ENCODE measurements at places on chromosomes 16 and 17.

- H3K4me1 ChIP-seq: peaks cover 52% of the 10 kb centered on the region
- peaks cover 12% of the 10 kb centered on the region for H3K36me3 ChIP-seq
- H3K27me3 ChIP-seq: peaks cover 7% of the 10 kb centered on the region
Measured at GRCh38 chr16:87391950-87392820, at the start of gene MAP1LC3B. MAP1LC3B (plus strand) TSS chr16:87392336; CDS start chr16:87392428, 92 bp downstream.

GRCh38 chr17:35740997-35741931 lies 9.8 kb downstream of the RASL10B start:
- no peak overlapping the region for H3K4me3 ChIP-seq
- peaks cover 43% of the 10 kb centered on the region for H3K27me3 ChIP-seq
- no peak for DNase-seq
- H3K27ac ChIP-seq: no peak overlapping the region

- peaks cover 50% of the 10 kb centered on the region for H3K27me3 ChIP-seq
- peaks cover 10% of the 10 kb centered on the region for H3K4me1 ChIP-seq
- DNase-seq: no peak
- H3K27ac ChIP-seq: no peak within 1 kb of the TSS
Measured at GRCh38 chr17:42050393-42051012, at the start of gene C17orf113. C17orf113 (minus strand) TSS chr17:42050601; CDS start chr17:42043376, 7,225 bp downstream.

GRCh38 chr17:74061758-74062157 lies 141.7 kb upstream of the RPL38 start:
- no peak overlapping the region for H3K27ac ChIP-seq
- H3K36me3 ChIP-seq: peaks cover 5% of the 10 kb centered on the region
- 0 out of 2 replicates have a peak, but pooled peaks cover 2% of the 10 kb centered on the region for H3K27me3 ChIP-seq
- no peaks in the 10 kb centered on the region for H3K4me1 ChIP-seq
- no peak for DNase-seq

GRCh38 chr17:64941761-64942160 lies 22.5 kb upstream of the LRRC37A3 start:
- H3K27me3 ChIP-seq: peaks cover 5% of the 10 kb centered on the region
- no peak overlapping the region for H3K27ac ChIP-seq
- H3K4me1 ChIP-seq: no peaks in the 10 kb centered on the region
- H3K36me3 ChIP-seq: no peaks in the 10 kb centered on the region
- H3K4me3 ChIP-seq: no peak overlapping the region
- DNase-seq: no peak

- no peaks in the 10 kb centered on the region for H3K4me1 ChIP-seq
- no peak overlapping the region for H3K4me3 ChIP-seq
Measured at GRCh38 chr17:73182616-73183310, 10.1 kb upstream of the COG1 start.

DNA sequence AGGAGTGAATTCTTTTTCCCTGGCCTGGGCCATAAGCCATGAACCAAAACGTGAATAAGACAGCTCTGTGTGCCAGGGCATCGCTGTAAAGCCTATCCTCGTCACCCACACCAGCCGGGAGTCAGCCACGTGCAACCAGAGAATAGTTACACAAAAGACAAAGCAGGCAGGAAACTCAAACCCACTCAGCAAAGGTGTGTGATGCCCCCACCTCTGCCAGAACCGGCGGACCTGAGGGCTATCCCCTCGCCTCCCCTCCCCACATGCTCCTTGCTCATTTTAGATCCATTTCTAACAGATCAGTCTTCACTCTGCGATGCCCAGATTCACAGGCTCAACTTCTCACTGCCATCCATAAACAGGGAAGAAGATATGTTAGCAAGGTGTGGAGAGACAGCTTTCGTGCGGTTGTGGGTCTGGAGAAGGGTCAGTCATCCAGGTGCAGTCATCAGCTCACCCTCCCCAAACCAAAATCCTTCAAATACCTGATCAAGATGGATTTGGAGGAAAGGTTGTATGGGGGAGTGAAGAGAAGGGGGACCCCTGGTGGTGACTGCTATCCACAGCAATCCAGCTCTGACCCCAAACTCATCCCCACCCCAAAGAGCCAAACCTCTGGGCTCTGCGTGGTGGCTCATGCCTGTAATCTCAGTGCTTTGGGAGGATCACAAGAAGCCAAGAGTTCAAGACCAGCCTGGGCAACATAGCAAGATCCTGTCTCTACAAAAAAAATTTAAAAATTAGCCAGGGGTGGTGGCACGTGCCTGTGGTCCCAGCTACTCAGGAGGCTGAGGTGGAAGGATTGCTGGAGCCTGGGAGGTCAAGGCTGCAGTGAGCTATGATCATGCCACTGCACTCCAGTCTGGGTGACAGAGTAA lies 219.2 kb downstream of the C16orf78 start:
- H3K27ac ChIP-seq: no peak overlapping the region
- H3K4me3 ChIP-seq: no peak overlapping the region
- no peak for DNase-seq
- H3K4me1 ChIP-seq: no peaks in the 10 kb centered on the region
- H3K36me3 ChIP-seq: no peaks in the 10 kb centered on the region

Measured in HFFc6 (cell line).